ENCODE measurements at places on chromosomes 2 and 18.

GRCh38 chr2:231294571-231295362 is 96.3 kb downstream of the ARMC9 start:
- no peak for DNase-seq

DNA sequence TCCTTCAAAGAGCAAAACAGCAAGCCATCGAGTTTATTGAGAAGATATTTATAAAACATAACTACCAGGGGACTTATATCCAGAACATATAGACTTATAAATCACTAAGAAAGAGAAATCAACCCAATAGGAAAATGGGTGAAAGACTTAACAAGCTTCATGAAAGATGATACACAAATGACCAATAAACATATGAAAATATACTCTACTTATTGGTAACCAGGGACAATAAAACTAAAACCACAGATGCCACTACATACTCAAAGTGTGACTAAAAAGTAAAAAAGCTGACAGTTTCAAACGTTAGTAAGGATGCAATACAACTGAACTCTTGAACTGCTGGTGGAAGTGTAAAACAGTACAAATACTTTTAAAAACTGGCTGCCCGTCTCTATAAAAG is 154.3 kb downstream of the TMEM163 start:
- DNase-seq, result no peak

DNA sequence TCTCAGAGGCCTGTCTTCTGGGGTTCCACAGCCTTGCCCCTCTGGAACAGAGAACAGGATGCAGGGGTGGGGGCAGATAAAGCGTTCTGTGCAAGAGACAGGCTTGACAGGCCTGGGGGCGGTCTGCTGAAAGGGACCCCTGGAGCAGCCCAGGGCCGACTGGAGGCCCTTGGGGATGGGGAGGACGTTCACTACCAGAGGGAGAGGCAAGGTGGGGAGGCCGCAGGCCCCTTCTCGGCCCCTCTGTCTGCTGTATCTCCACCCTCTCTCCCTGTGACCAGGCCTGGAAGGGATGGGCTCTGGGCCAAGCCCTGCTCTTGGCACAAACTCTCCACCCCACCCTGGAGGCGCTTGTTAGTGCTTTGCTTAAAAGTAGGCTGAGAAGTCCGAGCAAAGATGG is 27.3 kb upstream of the INHBB start:
- no peak for DNase-seq

DNA sequence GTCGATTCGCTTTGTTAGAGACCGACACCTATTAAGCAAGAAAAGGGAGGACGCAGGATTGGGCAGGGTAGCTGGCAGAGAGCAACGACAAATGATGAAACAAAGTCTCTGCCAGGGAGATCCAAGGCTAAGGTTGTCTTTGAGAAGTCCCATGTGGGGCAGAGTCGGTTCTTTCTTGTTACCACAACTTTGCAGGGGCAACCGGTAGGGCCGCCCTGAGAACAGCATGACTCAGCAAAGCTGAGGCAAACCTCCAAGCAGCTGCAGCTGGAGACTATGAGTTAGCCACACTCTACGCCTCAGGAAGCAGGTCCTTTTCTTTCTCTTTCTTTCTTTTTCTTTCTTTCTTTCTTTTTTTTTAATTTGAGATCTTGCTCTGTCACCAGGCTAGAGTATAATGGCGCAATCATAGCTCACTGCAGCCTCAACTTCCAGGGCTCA is 452.3 kb upstream of the ID2 start:
- DNase-seq, result peak; percentile 6

DNA sequence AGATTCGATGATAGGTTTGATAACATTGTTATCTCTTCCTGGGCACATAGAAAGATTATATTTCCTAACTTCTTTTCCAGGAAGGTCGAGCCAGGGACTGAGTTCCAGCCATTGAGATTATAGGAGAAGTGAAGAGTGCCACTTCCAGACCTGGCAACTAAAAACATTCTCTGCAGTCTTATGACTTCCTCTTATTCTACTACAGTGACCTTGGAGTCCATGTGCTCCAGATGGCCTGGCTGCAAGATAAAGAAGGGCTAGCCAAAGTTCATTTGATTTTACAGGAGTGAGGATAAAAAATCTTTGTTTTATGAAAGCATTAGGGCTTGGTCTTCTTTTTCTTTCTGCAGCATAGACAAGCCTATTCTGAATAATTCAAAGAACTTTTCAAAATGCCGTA is 363.0 kb downstream of the FSIP2 start:
- DNase-seq, result no peak

DNA sequence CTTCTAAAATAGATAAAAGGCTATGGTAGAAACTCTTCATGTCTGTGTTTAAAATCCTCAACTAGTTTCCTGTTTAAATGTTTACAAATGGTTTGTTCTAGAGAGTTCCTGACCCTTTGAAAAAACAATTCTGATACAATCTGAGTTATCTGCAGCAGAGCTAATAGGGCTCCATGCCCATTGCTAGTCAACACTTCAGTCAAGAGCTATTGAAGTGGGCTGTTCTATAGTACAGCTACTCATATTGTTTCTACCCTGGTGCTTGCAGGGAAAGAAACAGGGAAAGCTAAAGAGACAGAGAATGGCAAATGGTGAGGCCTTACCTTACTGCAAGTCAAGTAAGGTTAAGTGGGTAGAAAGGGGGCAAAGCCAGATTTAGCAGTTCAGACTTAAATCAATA is 112.3 kb upstream of the CAVIN2 start:
- no peak for DNase-seq

- DNase-seq, result no peak
Observed at GRCh38 chr2:223102040-223102400, 50.0 kb downstream of the KCNE4 start.

DNA sequence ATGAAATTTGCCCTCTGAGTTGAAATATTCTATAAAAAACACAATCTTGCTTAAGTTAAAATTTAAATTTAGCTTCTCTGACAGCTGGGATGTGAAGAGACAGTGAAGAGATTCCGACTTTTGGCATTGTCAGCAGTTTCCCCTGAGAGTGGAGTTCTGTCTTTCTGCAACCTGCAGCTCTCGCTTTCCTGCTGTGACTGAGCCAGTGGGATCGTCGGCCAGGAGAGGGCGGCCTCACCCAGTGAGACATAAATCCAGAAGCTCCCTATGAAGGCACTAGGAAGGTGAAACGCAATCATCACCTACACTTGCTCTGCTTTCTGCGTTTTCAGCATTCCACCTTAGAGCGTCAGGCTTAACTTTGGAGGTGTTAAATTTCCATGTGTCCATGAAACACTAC is 75.4 kb upstream of the HNMT start:
- no peak for DNase-seq

- peak; percentile 26 for DNase-seq
Observed at GRCh38 chr2:32946314-32947075, at the start of gene LTBP1. LTBP1 (plus strand) TSS chr2:32946953; CDS start chr2:32947325, 372 bp downstream.

Data from stimulated activated CD4-positive, alpha-beta T cell treated with anti-CD3 and anti-CD28 coated beads, Interleukin-12 subunit alpha, Interleukin-12 subunit beta, amount 100 ng/mL, for 24 hours (primary cell).